ENCODE measurements at places on chromosomes 16 and 17.

DNA sequence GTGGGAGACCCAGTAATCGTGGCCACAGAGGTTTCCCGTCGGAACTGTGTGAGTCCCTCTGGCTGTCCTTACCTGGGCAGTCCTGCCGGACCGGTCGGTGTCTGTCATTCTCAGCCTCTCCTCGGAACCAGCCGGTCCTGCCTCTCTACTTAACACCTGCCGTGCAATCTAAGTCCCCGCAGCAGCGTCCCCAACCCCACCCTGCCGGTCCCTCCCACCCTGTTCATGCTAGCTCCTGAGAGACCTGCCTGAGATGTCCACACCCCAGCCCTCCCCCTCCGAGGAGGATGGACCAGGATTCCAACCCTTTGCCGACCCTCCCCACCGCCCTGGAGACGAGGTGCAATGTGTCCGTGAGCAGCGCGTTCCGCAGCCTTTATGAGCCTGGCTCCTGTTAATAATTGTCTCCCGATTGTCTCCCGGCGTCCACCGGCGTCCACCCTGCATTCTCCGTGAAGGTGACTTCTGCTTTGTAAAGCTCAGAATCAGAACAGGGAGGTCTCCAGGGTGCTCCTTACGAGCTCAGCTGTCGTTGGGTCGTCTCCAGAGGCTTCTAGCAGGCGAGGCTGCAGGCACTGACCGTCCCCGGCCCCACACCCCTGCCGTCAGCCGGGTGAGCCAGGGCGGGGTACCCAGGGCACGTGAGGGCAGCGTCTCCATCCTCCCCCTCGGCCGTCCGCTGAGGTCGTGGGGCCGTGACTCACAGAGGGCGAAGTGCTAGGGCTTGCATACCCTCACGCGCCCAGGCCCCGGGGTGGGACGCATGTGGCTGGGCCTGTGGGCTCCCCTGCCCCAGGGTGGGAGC, 10.1 kb downstream of the METRNL start:
- no peak for DNase-seq

GRCh38 chr16:85898521-85899442, at the start of gene IRF8:
TSS of gene IRF8 (plus strand) at chr16:85899162. CDS start at chr16:85903016, 3,854 bp downstream.
- no peak for DNase-seq

GRCh38 chr16:11640987-11641817, 27.1 kb upstream of the SNN start:
- peak; percentile 39 for DNase-seq

DNA sequence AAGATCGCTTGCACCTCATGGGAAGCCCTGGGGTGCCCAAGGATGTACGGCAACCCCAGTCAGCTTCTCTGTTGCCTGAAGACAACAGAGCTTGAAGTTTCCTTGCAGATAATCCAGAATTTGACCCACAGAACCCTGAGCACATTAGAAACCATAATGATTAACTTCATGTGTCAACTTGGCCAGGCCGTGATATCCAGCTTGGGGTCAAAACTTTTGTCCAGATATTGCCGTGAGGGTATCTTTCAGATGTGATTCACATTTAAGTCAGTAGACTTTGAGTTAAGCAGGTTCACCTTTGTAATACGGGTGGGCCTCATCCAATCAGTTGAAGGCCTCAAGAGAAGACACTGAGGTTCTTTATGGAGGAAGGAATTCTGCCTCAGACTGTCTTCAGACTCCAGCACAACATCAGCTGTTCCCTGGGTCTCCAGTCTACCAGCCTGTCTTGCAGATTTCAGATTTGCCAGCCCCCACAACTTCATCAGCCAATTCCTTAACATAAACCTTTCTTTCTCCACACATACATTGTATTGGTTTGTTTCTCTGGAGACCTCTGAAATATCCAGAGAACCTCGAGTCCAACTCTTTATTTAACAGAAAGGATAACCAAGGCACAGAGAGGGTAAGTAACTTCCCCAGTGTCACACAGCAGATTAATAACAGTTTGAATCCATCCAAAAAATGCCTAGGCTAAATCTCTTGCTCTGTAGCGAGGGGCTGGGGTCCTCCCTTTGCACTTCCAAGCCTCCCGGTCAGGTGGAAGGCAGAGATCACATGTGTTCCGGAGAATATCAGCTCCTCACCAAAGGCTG, 171.1 kb downstream of the SALL1 start:
- DNase-seq: no peak

All from skeletal muscle cell (primary cell).